ENCODE measurements at places on chromosomes 1 and 21.

DNA sequence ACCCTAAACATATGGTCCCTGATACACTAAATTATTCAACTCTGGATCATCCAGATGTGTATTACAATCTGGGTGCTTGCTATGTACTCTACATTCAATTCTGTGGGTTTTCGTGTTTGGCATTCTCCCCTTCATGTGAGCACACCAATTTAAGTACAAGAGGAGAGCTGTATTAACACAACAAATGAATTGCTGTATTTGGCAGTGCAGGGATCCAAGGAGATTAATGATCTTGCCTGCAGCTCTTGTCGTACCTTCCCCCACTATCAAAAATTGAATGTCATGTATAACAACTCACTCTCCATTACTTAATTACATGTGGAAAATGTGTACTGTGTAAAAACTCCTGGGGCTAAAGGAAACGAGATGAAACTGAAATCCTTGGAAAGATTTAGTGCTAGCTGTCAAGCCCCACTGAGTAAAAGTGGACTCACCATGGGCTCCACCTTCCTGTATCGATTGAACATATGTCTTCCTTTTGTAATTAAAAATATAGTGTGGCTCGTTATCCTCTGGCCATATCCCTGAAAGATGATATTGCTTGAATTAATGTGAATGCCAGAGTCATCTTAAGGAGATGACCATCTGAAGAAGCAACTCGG is 172.2 kb upstream of the L1TD1 start:
- DNase-seq = no peak

GRCh38 chr1:90162216-90162615 is 167.3 kb downstream of the ZNF326 start:
- DNase-seq = no peak

DNA sequence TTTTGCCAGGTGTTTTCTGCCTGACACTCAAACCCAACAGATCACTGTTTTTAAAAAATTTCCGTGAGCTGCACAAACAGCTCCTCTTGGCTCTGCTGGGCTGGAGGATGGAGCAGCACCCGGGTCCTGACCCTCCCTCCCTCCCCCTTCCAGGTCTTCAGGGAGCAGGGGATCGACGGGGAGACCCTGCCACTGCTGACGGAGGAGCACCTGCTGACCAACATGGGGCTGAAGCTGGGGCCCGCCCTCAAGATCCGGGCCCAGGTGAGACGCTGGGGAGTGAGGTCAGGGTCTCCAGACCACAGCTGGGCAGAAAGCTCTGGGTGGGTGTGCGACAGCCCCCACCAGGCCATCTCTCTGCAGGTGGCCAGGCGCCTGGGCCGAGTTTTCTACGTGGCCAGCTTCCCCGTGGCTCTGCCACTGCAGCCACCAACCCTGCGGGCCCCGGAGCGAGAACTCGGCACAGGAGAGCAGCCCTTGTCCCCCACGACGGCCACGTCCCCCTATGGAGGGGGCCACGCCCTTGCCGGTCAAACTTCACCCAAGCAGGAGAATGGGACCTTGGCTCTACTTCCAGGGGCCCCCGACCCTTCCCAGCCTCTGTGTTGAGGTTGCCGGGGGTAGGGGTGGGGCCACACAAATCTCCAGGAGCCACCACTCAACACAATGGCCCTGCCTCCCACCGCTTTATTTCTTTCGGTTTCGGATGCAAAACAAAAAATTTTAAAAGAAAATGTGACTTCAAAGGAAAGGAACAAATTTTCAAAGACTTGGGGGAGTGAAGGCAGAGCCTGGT is 15.3 kb downstream of the NOC2L start:
- no peak for DNase-seq

DNA sequence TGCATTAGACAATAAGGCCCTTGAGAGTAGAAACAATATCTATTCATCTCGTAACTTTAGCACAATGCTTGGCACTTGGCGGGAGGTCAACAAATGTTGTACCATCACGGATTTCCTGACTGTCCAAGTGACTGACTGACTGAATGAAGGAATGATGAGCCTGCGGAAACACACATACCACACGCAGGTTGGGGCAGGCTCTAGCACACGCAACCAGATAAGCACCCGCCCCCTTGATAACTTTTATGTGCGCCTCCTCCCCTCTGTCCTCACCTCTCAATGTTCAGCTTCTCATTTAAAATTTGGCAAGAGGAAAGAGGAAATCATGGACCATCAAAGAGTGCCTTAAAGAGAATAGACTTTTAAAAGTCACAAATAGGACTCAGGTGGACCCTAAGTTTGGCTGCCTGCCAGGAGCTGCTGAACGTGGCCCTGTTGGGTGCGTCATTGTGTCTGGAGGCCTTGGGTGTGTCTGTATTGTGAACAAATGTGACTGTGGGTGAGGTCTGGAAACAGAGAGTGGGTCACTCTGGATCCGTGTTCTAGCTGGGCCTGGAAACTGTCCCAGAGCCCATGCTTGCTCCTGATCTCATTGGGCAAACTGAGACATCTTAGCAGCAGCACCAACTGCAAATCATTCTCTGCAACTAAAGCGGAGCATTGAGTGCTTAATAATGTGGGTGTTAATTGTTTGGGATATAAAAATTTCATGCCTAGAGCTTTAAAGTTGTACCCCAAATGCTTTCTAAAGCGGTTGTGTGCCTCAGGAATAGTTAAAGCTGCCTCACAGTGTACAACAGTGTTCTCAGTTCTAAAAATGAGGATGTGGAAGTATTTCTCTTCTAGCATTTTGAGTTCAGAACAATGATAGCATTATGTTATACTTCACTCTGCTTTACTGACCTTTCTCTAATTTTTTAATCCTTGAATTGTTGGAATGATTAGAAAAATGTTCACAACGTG is 47.6 kb upstream of the ABCG1 start:
- peak; percentile 76 for DNase-seq

GRCh38 chr1:25993197-25993951 is 4.5 kb downstream of the PAFAH2 start:
- DNase-seq = no peak

DNA sequence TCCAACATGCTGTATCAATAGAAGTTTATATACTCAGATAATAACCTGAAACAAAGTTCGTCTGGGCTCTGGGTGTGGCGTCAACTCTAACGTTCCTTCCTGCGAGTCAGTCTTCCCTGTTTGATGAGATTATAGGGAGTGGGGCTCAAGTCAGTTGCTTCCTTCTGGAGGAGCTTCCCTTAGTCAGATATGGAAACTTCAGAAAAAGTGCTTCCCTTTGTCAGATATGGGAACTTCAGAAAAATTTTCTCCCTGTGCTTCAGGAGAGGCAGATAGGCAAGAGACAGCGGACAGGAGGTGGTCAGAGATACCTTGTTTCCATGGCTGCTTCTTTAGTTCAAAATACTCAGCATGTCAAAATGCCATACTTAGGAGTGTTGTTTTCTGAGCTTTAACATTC is 51.1 kb upstream of the PRDX6 start:
- DNase-seq = no peak

- no peak for DNase-seq
Measured at GRCh38 chr1:151032164-151032563, 4.2 kb upstream of the BNIPL start.

DNA sequence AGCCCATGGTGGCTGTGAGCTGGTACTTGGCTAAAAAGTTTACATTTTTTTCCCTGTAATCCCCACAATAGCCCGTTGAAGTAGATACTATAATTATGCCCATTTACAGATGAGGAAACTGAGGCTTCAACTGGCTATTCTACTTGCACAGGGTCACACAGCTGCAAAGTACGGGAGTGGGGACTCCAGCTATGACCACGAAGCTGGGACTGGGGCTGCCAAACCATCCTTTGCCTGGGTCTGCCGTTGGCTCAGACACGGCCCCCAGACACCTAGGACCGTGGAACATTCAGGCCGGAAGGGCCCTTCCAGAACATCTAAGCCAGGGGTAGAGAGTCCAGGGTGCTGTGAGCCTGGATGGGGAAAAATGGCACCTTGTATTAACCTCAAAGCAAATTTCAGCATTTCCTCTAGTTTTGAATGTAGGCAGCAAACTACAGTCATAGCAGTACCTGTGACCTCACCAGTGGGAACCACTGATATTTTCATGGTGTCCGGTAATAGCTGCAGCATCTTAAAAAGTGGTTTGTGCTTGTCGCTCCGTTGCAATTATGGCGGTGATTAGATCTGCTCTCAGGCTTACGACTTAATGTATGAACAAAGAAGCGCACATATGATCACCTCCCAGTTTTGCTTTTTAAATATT is 4.3 kb downstream of the TP73 start:
- DNase-seq = no peak

DNA sequence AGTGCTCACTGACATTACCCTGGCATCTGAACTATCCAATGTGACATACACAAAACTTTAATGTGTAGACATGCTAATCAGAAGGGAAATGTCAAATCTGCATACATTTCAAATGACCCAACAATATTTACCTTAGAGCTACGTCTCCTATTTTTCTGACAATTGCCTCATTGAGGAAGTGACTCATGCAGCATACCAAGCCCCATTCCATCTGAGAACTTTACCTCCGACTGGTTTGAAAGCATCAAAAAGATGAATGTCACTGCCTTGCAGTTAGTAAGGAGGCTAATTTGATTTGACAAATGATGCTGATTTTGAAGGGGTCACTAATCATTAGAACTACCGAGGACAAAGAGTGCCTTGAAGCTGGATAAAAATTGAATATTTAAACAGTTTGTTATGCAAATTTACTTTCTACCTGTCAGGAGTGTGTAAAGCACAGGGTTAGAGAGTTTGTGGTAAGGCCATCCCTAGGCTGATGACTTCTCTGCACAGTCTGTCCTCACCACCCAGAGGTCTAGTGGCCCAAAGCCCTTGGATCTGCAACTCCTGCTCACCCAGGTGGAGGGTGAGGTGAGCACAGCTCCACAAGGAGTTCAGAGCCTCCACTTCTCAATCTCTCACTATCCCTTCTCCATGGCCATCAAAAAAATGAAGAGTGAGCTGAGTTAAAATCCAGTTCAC is 500.3 kb upstream of the C1orf87 start:
- no peak for DNase-seq

DNA sequence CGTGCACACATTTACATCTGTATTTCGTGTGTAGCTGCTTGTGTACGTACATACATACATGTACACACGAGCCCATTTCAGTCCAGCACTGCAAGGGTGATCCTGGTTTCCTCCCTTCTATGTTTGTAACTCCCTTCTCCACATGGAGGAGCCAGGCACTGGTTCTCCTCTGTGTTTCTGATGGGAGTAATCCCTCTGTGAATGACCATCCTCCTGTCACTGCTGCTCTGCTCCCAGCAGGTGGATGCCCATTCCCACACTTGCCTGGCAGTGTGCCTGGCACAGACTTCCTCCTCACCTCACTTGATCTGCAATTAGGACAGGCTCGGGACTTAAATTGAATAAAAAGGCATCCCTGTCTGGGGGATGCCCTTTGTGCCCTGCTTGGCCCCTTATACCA is 37.1 kb downstream of the TRAPPC10 start:
- DNase-seq = no peak

DNA sequence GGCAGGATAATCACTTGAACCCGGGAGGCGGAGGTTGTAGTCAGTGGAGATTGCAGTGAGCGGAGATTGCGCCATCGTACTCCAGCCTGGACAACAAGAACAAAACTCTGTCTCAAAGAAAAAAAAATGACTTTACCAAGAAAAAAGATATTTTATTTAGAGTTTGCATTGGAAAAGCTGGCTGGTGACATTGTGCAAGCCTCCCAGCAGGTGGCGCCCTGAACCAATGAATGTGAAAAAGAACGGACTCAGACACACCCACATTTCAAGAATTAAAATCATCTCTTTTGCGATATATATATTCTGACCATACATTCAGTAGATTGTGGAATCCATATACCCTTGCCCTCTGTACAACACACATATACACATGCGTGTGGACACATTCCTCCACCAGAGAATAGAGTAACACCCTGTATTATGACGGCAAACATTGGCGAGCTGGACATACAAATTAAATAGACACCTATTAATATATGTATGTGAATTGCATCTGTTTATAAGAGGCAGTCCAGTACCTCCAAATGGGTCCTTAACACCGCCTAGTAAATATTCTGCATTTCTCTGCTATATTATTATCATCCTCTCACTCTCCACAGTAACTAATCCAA is 39.0 kb upstream of the CADM3 start:
- peak; percentile 72 for DNase-seq

GRCh38 chr21:35637431-35637830 is 422.9 kb downstream of the SETD4 start:
- no peak for DNase-seq

GRCh38 chr1:212678456-212679410 is 20.9 kb downstream of the BATF3 start:
- no peak for DNase-seq

GRCh38 chr1:233015965-233016364 is 65.6 kb downstream of the NTPCR start:
- DNase-seq = no peak

DNA sequence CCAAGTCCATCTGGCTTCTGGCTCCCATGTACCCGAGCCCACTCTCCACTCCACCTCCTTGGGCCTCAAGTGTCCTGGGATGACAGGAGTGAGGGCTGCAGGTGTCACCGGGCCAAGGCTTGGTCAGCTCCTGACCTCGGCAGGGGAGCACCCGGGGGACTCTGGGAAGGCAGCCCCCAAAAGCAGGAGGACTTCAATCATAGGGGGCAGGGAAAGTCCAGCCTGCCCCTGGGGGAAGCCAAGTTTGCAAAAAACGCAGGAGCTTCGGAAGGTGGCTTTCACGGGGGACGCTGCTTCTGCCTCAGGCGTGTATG is 56.8 kb downstream of the KCNAB2 start:
- no peak for DNase-seq

- no peak for DNase-seq
Measured at GRCh38 chr1:242522996-242523718, 1.3 kb downstream of the PLD5 start.

DNA sequence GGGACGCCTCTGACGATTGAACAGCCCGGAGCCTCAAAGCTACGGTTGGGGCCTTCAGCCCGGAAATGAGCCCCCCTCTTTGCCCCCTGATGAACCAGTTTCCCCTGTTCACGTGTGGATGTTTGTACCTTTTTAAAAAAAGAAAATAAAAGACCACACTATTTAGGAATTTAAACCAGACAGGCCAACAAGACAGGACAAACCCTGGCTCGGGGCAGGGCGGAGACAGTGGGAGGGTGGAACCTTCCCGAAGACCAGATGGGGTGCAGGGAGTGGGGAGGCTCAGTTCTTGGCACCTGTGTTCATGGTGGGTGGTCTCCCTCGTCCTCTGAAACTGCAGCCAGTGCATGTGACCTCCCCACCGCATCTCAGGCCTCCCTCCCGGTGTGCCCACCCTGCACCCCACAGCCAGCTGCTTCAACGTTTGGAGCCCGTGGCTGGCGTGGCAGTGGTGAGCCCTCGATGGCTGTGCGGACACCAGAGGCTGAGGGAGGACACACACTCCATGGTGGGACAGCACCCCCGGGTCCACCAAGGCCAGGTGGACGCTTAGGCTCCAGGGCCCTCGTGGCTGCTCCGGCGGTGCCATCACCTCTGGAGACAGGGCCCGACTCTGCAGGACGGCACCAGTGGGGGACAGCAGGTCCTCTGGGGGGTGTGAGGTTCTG is 45.6 kb downstream of the COL18A1 start:
- DNase-seq = no peak

DNA sequence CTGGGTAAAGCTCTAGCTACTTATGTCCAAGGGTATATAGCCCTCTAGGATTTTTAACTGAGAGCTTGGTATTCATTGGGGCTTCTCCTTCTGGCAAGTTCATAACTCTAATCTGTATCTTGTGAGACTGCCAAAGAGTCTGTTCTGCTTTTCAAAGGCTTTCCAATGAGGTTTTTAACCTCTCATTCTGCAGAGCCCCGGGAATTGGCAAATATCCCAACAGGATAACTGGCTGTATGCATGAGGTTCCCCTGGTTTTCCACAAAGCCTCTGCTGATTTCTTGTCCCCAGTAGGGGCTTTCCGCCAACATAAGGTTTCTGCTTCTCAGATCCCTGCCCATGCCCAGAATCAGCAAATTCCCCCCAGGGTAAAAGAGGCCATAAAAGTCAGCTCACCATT is 40.9 kb downstream of the RPL5 start:
- DNase-seq = no peak
